Stimulated activated CD4-positive, alpha-beta T cell treated with anti-CD3 and anti-CD28 coated beads, Interleukin-1b, Interleukin-23, amount 100 ng/mL, for 4 hours (primary cell): ENCODE measurements at places on chromosomes 4 and X.
A peak's percentile ranks its signal among the peaks of the same experiment; 100 is the strongest.

DNA sequence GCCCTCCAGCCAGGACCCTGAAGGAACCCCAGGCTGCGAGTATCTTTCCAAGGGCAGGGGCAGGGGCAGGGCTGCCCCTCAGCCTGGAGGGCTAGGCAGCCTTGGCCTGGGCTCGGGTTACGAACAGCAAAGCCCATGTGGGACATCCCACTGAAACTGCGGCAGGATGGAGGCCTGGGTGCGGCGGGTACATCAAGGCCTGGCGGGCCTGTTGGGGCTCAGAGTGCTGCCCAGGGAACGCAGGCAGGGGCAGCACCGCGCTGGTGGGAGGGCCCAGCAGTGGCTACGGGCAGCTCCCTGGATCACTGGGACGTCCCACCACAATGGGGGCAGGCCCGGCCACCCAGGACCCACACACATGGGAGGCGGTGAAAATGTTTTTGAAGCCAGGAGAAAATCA is 10.9 kb downstream of the NAT8L start:
- DNase-seq: no peak

- no peak for DNase-seq
Measured at GRCh38 chrX:46234775-46235174, 310.4 kb downstream of the ZNF674 start.

GRCh38 chr4:73763877-73764276 is 23.5 kb downstream of the CXCL8 start:
- DNase-seq: no peak

GRCh38 chr4:16000708-16001483 is 37.9 kb upstream of the FGFBP2 start:
- no peak for DNase-seq

- DNase-seq: no peak
Measured at GRCh38 chrX:16063141-16063540, 60.2 kb upstream of the GRPR start.

- peak; percentile 57 for DNase-seq
Measured at GRCh38 chr4:38062088-38062775, 102.0 kb downstream of the PTTG2 start.

DNA sequence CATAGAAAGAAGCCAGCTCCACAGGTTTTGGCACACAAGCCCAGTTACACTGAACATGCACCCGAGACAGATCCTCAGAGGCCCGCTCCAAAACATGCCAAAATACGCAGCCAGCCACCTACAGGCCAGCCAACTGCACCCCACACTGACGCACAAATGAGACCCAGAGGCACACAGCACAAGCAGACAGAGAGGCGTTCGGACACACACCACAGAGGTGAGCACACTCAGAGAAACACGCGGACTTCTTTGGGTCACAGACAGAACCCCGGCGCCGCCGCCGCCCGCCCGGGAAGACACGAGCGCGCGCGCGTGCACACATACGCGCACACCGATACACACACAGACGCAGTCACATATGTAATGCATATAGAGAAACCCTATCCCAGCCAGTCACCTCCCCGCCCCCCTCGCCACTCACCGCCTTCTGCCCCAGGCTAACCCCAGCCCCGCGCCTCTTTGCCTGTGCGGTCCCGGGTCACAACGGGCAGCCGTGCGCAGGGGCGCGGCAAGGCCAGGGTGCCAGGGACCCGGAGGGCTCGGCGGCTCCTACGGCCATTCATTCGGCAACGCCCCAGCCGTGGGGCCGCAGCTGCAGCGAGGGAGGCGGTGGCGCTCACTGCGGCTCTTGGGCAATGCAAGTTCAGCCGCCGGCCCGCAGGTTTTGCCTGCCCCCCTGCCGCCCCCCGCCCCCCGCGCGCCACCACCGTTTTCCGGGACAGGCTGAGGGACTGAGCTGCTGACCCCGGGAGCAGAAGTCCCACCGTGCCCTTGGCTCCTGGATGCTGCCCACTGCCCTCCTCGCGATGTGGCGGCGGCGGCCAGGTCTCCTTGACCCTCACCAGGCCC is 553 bp downstream of the SEPTIN6 start:
- peak; percentile 55 for DNase-seq

DNA sequence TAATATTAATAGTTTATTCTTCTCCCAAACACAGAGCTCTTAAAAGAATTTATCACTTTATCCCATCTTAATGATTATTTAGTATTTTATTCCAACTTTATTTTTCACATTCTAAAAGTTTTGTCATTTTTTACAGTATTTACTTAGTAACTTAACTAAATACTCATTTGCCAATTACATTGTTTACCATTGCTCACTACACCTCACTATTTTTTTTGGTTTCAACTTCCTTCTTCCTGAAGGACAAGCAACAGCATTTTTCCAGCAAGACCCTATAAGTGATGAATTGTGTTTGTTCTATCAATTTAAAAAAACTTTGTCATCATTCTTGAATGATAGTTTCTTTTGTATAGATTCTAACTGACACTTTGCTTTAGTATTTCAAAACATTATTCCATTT is 19.4 kb upstream of the SRD5A3 start:
- no peak for DNase-seq

- DNase-seq: no peak
Measured at GRCh38 chr4:62513306-62513705, 1313.2 kb downstream of the ADGRL3 start.

DNA sequence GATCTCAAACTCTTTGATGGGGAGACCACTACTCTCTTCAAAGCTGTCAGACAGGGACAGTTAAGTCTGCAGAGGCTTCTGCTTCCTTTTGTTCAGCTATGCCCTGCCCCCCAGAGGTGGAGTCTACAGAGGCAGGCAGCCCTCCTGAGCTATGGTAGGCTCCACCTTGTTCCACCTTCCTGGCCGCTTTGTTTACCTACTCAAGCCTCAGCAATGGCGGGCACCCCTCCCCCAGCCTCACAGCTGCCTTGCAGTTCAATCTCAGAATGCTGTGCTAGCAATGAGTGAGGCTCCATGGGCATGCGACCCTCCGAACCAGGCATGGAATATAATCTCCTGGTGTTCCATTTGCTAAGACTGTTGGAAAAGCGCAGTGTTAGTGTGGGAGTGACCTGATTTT is 42.1 kb upstream of the UGT2B10 start:
- DNase-seq: no peak

DNA sequence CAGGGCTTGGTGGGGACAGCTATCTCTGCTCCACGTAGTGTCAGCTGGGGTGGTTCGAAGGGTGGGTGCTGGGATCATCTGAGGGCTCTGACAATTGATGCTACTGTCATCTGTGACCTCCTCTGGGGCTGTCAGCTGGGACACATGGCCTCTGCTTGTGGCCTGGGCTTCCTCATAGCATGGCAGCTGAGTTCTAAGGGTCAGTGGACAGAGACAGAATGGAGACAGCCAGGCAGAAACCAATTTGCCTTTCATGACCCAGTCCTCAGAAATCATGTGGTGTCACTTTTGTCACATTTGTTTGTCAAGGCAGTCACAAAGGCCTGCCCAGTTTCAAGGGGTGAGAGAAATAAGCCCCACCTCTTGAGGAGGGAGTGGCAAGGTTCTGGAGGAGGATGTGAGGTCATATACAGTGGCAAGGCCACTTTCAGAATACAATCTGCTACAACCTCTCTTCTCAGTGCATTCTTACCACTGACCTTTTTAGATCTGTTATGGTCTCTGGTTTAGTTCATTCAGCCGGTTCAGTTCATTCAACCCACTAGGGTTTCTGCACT is 103.6 kb upstream of the BCOR start:
- no peak for DNase-seq

DNA sequence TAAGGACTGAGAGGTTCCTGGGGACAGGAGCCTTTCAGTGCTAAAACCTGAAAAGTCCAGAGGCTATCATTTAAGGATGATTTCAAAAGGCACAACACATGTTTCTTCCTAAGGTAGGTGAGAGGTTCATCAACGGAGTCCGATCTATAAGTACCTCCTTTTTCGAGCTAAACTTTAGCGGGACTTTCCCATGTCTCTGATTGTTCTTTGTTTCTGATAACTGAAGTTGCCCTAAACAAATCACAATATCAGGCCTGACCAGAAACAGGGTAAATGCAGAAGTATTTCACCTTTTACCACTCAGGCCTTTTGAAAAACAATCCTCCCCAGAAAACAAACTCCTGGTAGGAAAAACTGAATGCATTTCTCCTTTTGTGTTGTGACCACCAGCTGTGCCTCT is 17.6 kb downstream of the PIR start:
- no peak for DNase-seq

DNA sequence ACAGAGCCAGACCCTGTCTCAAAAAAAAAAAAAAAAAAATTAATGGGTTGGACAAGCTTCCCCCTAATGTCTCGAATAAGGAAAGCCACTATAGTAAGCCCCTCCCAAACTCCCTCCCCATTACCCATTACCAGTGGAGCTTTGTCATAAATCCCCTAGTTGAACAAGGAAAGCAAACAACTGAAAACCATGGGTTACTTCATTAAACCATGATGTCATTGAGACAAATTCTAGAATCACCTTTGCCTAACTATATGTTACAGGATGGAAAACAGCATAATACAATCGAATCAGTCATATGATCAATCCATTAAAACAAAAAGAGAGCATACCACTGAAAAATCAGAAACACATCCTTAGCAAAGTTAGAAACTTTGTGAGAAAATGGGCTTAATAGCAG is 8.2 kb downstream of the ARAP2 start:
- no peak for DNase-seq

GRCh38 chrX:123271902-123272301 is 87.8 kb downstream of the GRIA3 start:
- no peak for DNase-seq

DNA sequence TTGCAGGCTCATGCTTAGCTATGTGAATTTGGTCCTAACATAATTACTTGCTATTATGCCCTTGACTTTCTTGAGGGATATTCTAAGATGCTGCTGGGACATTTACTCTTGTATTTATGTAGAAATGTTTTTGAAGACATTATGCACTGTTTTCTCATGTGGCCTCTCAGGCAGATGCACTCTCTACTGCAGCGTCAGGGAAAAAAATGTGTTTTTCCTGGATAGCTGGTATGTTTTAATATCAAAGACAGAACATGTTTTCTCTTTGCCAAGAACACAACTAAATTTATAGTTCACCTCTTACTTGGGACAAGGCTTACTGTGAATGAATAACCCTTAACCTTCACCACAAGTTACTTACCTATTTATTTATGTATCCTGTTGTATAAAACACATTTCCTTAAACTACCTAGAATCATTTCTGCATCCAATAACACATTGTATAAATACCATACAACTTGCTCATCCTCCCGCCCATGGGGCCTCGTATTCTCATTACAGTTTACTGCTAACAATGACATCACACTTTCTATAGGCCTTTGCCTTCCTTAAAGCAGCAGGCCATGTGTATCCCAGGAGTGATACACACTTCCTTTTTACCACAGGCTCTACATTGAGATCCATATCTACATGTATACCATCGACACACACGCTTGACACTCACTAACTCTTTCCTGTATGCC is 178.7 kb downstream of the SLIT2 start:
- no peak for DNase-seq

- DNase-seq: no peak
Measured at GRCh38 chr4:54586320-54586955, 71.3 kb upstream of the KIT start.

DNA sequence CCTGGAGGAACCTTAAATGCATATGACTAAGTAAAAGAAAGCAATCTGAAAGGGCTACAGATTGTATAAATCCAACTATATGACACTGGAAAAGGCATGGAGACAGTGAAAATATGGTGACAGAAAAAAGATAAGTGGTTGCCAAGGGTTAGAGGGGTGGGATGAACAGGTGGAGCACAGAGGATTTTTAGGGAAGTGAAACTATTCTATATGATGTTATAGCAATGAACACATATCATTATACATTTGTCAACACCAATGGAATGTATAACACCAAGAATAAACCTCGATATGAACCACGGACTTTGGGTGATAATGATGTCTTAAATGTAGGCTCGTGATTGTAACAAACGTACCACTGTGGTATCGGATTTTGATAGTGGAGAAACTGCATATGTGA is 40.7 kb downstream of the NPY5R start:
- no peak for DNase-seq

DNA sequence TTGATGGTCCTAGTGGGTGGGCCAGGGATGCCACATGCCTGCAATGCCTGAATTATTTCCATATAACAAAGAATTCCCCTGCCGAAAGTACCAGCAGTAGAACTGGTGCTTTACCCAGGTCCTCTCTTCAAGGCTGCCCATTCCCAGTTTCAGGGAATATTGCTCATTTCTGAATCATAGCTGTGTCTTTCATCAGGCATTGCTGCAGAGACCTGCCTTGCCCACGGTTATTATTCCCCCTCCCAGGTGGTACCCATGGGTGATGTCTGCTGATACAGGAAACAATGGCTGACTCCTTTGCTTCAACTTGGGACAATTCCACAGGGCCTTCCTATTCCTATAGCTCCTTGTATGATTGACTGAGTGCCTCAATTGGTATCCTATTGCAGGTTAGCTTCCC is 9.7 kb upstream of the IQCM start:
- DNase-seq: no peak

- DNase-seq: no peak
Measured at GRCh38 chr4:74121643-74122579, 22.9 kb upstream of the CXCL2 start.

GRCh38 chr4:41009411-41009810 is 204.9 kb downstream of the APBB2 start:
- no peak for DNase-seq

DNA sequence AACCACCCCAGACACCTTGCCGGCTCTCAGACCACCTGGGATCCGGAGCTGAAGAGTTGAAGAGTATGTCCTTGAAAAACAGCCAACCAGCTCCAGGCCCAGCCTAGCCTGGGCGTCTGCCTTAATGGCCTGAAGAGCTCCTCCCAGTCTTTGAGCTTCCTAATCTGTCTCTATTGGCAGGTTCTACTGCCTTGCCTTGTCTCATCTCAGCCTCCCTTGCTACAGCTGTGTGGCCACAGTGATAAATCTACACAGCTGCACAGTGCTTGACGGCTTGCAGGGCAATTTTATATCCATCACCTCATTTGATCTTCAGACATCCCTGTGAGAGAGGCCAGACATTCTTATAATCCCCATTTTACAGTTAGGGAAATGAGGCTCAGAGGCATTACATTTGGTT is 19.9 kb downstream of the AWAT2 start:
- no peak for DNase-seq

GRCh38 chr4:185343726-185344581 is 51.8 kb downstream of the LRP2BP start:
- DNase-seq: no peak

DNA sequence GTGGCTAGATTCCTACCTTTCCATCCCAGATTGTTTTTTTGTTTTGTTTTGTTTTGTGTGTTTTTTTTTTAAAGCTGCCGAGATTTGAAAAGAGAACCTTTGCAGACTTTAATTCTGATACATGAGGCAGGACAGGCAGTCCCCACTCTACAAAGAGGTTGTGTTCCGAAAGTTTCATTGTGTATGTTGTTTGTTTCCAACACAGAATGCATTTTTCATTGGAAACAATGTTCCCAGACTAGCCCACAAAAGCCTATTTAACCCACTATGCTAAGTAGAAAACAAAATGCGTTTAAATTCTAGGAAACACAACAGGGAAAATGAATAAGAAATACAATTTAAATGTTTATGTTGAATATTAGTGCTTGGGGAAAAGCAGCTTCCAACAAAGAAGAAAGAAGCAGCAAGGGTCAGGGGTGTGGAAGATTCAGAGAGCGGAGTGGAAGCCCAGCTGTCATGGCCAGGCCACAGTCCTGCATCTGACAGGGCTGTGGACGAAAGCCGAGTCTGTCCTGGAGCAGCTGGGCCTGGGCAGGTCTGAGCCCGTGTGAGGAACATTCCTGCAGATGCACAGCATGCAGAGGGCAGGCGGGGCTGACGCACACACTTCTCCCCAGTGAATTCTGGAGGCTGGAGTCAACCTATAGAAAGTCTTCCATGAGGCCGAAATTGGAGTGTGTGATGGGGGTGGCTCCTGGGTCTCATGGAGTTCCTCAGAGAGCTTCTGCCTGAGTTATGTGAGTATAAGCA is 12.4 kb upstream of the SETD7 start:
- DNase-seq: no peak
